Activated CD8-positive, alpha-beta T cell treated with anti-CD3 and anti-CD28 coated beads, Interleukin-2, amount 10 ng/mL, durations not matched to agents 7 days and 5 days (primary cell): ENCODE measurements at places on chromosomes 2 and 18. TPM values are rescaled to one million over a fixed set of nuclear protein-coding genes. Genes with fewer than 3 reads are reported as not detected.

Gene MAL
- total RNA-seq, result 206 TPM

Gene DSG1
- not detected for total RNA-seq

Gene CROCC2
- not detected for total RNA-seq

GRCh38 chr2:100781523-100782379 is 38.2 kb upstream of the NPAS2 start:
- DNase-seq, result no peak

DNA sequence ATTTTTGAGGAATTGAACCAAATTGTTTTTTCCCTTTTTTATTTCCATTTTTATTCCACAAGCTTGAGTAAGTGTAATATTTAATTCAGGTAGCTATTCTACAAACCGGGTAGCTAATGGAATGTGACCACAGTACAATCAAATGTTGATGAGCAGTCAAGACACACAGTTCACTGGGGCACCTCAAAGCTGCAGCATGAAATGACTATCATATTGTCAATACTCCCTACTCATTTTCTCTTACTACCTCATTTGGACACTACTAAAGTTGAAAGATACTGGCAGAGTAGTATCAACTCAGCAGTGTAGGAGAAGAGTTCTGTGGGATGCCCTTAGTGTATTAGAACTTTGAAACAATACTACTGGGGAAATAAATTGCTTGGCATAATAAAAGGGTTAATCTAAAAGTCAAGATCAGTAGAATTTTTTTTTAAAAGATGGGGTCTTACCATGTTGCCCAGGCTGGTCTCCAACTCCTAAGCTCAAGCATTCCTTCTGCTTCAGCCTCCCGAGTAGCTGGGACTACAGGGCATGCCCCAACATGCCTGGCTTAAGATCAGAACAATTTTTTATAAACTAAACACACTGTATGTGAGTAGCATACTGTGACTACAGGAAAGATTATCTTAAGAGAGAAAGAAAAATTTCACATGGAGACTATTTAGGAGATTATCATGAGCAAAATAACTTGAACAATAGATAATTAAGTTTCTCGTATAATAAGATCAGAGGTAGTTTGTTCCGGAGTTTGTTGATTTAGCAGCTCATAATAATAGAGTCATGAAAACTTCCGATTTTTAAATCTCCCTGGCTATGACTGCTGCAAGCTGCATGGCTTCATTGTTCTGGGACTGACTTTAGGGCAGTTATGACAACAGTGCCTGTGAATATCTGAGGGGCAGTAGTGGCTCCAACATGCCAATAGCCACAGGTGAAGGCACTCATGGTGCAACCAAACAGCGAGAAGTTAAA is 43.7 kb downstream of the MYO3B start:
- no peak for DNase-seq

GRCh38 chr18:8705961-8706790 is 820 bp downstream of the MTCL1 start:
- DNase-seq, result peak; percentile 25

- no peak for DNase-seq
Observed at GRCh38 chr2:237152361-237152760, 66.7 kb downstream of the COPS8 start.

- DNase-seq, result no peak
Observed at GRCh38 chr2:28626891-28627421, 124.7 kb upstream of the PPP1CB start.
